CD4-positive, CD25-positive, alpha-beta regulatory T cell (primary cell): ENCODE measurements at places on chromosomes 16 and 17. TPM values are rescaled to one million over a fixed set of nuclear protein-coding genes. Genes with fewer than 3 reads are reported as not detected.

The JUP gene
- 1.3 TPM for total RNA-seq

The ZFP3 gene
- total RNA-seq, result 2.5 TPM

The CARD14 gene
- total RNA-seq, result not detected

The KRTAP3-1 gene
- total RNA-seq, result not detected

The NDRG4 gene
- 0.52 TPM for total RNA-seq

The RNPS1 gene
- total RNA-seq, result 189 TPM

The ABCA10 gene
- total RNA-seq, result 2.4 TPM

The IGF2BP1 gene
- not detected for total RNA-seq

The CTRL gene
- total RNA-seq, result 8.0 TPM

The ETV4 gene
- not detected for total RNA-seq

The STAC2 gene
- total RNA-seq, result not detected

The TNS4 gene
- 1.1 TPM for total RNA-seq

The KREMEN2 gene
- total RNA-seq, result not detected

The TLCD1 gene
- 1.3 TPM for total RNA-seq

The MON1B gene
- total RNA-seq, result 75.8 TPM

The MMP28 gene
- total RNA-seq, result not detected

The SEPTIN1 gene
- total RNA-seq, result 198 TPM

The DNAAF8 gene
- total RNA-seq, result not detected

The LAT gene
- total RNA-seq, result 282 TPM

The TMC7 gene
- total RNA-seq, result not detected
